Fibroblast of lung (primary cell): ENCODE measurements at places on chromosomes 7 and 10.

- no peak for DNase-seq
Measured at GRCh38 chr7:28641752-28642545, 229.6 kb downstream of the CREB5 start.

DNA sequence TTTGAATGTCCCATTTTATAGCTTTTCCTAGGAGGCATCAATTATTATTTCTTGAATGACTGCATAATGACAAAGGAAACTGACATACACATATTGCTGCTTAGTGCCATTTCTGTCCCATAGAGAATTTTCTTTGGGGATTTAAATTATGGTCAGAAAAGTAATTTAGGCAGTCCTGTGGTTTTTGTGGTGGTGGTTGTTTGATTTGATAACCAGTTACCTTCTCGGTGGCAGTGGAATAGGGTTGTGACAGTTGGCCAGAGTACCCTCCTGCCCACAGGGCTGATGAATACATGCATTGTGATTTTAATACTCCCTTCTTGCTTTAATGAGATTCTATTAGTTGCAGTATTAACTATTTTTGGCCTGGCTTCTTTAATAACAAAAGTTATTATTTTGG, 6.6 kb upstream of the SGCE start:
- no peak for DNase-seq

- DNase-seq, result peak; percentile 96
Measured at GRCh38 chr10:29160150-29160617, 128.7 kb upstream of the LYZL1 start.

DNA sequence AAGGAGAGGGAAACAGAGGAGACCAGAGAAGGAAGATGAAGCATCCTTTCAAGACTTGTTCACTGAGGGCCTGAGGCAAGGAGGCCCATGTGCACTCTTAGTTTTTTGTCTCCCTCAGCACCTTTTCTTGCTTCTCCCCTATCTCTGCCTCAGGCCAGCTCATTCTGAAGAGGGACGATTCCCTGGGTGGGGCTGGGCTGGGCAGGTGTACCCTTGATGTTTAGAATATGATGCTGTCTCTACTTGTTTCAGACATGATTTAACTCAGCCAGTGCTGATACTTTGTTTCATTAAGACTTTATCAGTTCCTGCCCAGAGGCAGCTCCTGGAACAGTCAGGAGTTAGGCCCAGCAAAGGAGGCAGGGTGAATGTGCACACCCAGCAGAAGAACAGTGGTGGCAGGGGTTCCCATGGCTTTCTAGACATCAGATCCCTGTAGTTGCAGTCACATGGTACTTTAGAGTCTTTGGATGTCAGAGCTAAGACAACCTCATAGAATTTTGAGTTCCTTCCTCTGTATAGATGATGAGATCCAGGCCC, 3.4 kb downstream of the PRXL2A start:
- DNase-seq, result no peak

DNA sequence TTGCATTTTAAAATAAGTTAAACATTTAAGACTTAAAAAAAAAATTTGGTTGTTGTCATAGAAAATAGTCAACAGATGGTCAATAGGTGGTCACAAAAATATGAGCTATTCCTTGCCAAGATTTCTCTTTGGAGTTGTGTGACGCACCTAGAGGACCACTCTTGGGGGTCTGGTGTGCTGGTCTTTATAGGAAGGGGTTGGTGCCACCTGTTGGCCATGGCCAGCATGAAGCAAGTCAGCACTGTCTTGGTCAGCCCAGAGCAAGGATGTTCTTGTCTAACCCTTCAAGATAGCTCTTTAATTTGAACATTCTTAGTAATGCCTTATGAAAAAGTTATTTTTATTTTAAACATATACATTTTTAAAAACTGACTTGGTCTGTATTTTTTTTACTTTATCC, 267.9 kb upstream of the CNTNAP2 start:
- peak; percentile 22 for DNase-seq

- no peak for DNase-seq
Measured at GRCh38 chr10:80540618-80540980, 2.9 kb downstream of the SH2D4B start.

- DNase-seq, result peak; percentile 93
Measured at GRCh38 chr7:91880413-91881241, at the start of gene MTERF1. TSS of gene MTERF1 (minus strand) at chr7:91880702. CDS start at chr7:91880083, 619 bp downstream.

- DNase-seq, result no peak
Measured at GRCh38 chr7:28744951-28745350, 213.2 kb downstream of the TRIL start.

- DNase-seq, result no peak
Measured at GRCh38 chr10:88730864-88731263, 24.8 kb downstream of the LIPK start.

DNA sequence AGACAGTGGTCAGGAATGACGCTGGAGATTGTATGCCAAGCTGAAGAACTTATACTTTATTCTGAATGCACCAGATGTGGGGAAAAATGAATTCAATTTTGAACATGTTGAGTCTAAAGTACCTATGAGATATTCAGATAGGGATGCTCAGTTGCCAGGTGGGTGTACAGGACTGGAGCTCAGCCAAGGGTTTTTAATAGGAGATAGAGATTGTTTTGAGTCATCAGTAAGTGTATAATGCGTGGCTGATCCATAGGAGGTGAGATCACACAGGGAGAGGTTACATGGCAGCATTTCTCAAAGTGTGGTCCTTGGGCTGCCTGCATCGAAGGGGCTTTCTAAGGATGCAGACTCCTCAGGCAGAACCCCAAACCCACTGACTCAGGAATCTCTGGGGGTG, 6.8 kb upstream of the HIPK2 start:
- no peak for DNase-seq

DNA sequence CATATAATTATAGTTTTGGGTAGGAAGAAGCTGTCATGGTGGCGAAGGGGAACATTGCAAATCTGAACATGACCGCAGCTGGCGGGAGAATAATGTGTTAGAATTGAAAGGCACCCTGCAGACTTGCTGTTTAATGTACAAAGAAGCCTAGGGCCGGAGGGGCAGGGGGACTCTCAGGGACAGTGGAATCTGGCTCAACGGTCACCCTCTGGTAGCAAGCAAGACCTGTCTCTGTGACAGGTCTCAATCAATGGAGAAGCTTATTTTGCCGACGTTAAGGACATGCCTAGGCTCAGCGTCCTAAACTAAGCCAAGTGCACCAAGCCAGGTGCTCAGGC, 177.3 kb downstream of the NSUN6 start:
- no peak for DNase-seq

DNA sequence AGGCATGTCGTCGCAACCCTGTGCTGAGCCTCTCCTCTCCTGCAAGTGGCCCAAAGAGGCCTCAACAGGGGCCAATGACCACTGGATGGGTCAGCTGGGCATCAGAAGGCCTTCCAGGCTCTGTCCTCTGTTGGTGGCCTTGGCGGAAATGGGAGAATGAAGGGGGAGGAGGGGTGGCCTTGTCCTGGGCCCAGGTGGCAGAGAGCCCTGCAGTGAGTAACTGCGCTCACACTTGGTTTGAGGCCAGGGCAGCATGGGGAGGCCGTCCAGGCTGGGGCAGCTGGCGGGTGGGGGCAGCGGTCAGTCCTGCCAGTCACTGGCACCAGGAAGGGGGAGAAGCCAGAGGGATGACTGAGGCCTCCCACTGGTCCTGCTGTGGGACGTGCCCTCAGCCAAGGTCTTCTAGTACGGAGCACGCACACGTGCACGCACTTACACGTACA, 59.8 kb downstream of the LHPP start:
- no peak for DNase-seq

- DNase-seq, result no peak
Measured at GRCh38 chr10:86187499-86188239, 178.9 kb downstream of the GRID1 start.

DNA sequence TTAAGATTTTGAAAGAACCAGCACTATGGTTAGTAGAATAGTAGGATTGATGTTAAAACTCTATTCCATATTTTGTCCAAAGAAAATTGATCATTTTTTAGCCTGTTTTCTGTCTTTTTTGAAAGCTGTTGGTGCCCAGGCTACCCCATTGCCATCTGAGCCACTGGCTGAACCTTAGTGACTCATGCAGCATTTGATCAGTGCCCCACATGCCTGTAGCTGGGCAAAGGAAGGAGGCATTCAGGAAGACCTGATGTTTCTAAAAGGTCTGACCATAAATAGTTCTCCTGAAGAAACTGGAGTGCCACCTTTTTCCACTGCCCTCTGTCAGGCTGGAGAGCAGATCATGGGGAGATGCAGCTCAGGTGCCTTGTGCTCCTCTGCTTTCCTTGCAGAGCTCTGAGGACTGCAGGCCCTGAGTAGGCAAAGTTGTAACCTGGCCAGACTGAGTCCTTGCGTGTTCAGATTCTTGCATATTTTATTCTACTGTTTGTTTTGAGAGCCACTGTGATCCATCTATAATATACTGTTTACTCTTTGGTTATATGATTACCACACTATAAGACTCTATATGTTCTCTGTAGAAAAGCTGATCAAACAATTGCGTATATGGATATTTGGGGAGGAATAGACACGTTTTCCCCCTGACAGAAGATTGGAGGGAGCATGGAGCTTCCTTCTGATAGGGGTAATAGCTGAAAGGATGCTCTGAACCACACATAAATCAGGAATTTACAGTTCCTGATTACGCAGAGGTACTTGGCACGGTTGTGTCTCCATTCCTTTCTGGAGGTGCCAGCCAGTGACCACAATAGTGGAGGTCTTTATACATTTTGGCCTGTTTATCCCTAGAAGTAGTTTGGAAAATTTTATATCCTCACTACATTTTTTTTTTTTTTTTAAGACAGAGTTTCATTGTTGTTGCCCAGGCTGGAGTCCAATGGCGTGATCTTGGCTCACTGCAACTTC, 48.9 kb upstream of the GJD4 start:
- DNase-seq, result peak; percentile 83

- DNase-seq, result peak; percentile 51
Measured at GRCh38 chr7:116527521-116527920, 2.7 kb downstream of the CAV1 start.

GRCh38 chr10:132422903-132423825, 26.2 kb downstream of the PWWP2B start:
- no peak for DNase-seq

DNA sequence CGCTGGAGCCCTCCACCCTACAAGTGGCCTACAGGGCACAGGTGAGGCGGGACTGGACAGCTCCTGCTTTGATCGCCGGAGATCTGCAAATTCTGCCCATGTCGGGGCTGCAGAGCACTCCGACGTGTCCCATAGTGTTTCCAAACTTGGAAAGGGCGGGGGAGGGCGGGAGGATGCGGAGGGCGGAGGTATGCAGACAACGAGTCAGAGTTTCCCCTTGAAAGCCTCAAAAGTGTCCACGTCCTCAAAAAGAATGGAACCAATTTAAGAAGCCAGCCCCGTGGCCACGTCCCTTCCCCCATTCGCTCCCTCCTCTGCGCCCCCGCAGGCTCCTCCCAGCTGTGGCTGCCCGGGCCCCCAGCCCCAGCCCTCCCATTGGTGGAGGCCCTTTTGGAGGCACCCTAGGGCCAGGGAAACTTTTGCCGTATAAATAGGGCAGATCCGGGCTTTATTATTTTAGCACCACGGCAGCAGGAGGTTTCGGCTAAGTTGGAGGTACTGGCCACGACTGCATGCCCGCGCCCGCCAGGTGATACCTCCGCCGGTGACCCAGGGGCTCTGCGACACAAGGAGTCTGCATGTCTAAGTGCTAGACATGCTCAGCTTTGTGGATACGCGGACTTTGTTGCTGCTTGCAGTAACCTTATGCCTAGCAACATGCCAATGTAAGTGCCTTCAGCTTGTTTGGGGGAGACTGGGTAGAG, at the start of gene COL1A2:
TSS of gene COL1A2 (plus strand) at position 459 of the 704 bp plus-strand sequence. CDS start at position 596, 137 bp downstream.
- DNase-seq, result peak; percentile 99

DNA sequence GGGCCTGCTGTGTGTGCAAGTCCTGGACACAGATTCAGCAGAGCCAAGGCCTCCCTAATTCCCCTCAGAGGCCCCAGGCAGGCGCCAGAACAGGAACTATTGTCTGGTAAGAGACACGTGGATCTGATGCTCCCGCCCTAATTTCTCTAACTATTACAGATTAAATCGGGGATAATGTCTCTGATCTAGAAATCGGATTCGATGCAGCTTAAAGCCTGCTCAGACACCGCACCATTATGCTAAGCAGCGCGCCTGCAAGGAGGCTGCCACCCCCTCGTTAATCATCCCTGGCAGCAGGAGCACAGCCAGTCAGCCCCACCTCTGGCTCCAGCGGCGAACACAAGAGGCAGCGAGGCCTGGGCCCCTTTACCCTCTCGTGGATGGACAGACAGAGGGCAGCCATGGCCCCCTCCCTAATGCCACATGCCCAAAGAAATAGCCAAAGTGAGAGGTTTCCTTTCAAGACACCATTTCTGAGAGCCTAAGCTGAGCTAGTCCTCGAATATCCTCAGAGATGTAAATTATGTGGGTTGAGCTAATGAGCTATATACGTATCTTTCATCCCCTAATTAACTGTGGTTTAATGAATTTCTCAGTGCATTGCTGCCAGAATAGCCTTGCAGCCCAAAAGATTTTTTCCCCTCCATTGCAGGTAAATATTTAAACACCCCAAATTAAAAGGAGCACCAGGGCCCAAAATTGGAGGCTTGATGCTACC, 122.1 kb downstream of the GRID1 start:
- DNase-seq, result no peak

- no peak for DNase-seq
Measured at GRCh38 chr10:92111336-92111939, 179.4 kb downstream of the CPEB3 start.

- DNase-seq, result peak; percentile 36
Measured at GRCh38 chr10:33365301-33365700, 30.8 kb upstream of the NRP1 start.

- no peak for DNase-seq
Measured at GRCh38 chr7:50334341-50334994, 30.0 kb downstream of the IKZF1 start.

DNA sequence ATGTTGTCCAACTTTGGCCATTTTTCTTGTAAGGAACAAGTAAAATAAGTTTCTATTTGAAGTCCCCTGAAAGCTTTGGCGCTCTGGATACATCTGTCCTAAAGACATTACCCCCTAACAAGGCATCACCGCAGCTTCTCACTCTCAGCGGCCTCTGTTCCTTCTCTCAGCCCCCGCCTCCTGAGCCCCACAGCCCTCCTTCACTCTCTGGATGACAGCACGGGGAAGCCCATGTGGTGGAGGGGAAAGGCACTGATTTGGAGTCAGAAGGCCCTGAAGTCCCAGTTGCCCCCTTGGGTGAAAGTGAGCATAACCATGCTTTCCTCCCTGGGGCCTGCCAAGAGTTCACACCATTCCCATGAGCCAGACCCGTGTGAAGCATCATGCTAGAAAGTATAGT, 4.6 kb downstream of the H2BK1 start:
- DNase-seq, result no peak

DNA sequence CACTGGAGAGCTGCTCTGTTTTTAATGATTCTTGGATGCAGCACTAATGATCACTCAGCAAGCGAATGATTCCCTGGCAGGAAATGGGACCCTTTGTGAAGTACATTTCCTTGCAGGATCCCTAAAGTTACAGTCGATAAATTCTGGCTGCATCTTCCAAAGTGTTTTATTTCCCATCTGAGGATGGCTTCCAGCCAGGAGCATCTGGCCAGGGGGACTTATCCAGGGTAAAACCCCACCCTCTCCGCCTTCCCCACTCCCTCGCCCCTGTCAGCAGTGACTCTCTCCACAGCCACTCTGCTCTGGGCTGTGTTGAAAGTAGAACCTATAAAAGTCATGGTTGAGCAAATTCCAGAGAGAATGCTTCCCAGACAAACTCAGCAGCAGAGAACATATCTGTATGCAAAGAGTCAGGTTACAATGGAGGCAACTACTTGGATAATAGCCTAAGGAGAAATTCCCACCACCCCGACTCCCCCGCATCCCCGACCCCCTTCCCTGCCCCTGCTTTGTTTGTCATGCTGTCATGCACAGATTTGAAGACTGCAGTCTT, 111.0 kb upstream of the ANLN start:
- DNase-seq, result peak; percentile 84

GRCh38 chr10:12572281-12572680, 222.9 kb downstream of the CAMK1D start:
- DNase-seq, result no peak

- DNase-seq, result peak; percentile 84
Measured at GRCh38 chr10:102241444-102242117, at the start of gene PITX3. TSS of gene PITX3 (minus strand) at chr10:102241512. CDS start at chr10:102232080, 9,432 bp downstream.
